CMK (cell line): ENCODE measurements at places on chromosomes 1 and 21.

- no peak for DNase-seq
Observed at GRCh38 chr1:57633056-57633455, 209.2 kb upstream of the DAB1 start.

DNA sequence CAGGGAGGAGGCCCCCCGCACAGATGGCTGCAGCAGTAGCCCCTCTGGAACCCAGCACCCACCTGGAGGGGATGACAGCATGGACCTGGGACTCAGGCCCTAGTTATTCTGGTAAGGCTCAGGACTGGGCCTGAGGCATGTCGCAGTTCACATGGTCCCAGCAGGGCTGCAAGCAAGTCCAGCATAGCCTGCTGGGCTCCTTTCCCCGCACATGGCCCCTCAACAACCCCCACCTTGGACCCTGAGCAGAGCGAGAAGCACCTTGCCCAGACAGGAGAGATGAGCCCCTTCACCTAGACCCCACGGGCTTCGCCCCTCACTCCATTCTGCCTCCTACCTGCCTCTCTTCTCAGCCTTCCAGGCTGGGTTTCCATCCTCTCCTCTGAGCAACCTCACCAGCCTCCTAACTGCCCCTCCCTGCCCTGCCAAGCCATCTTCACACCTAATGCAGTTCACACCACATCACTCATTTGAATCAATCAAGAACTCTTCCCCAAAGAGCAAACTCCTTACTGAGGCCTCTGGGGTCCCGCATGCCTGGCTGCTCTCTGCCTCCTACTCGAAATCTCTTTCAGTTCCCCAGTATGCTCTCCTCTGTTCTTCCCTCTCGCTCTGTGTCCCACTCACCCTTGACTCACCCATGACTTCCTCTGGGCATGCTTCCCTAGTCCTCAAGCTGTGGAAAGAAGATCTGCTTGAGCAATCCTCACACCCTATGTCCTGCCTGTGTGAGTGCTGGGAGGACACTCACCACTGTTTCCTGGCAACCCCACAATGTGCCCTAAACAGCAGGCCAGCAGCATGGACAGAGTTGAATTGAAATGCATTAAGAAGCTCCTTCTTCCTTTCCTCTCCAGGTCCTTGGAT is 9.4 kb upstream of the THEMIS2 start:
- peak; percentile 73 for DNase-seq

DNA sequence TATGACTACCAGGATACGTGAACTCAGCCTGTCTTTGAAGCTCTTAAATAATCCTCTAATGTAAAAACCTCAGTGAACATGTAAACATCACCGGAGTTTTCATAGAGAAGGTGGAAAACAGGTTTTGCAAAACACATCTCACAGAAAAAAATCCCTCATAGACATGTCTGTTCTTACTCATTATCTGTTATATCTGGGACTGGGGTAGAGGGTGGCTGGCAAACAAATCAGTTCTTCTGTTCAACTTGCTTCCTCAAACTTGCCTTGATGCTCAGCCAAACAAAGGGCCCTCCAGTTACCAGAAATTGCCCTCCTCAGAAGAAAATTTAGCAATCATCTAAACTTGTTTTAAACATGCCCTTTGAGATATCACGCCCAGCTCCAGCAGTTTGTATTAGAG is 66.1 kb upstream of the CXADR start:
- no peak for DNase-seq

- peak; percentile 46 for DNase-seq
Observed at GRCh38 chr1:160954158-160955104, at the start of gene ITLN2. Gene ITLN2 (minus strand): TSS chr1:160954809. CDS start chr1:160954741, 68 bp downstream.

DNA sequence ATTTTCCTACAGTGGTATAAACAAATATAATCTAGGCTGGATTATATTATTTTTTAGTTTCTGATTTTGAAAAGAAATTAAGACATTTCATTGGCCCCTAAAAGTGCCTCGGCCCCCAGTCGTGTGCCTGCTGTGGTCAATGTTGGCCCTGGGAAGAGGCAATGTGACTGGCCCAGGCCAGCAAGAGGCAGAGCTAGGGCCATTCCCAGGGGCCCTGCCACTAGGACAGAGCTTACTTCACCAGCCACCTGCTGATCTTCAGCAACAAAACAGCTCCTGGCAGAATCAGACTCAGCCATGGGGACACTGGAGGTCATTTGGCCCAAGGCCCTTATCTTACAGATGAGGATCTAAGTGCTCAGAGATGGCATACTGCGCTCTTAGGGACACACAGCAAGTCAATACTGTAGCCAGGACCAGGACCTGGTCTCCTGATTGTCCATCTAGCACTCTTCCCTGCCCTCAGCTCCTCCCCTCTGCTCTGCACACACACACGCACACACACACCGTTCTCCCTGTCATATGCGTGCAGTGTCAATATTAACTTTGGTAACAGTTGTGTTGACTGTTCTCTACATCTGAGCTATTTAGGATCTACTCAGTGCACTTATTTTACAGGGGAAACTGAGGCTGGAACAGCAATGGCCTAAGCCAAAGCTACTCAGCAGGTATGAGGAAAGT is 16.6 kb upstream of the KLHDC7A start:
- no peak for DNase-seq

DNA sequence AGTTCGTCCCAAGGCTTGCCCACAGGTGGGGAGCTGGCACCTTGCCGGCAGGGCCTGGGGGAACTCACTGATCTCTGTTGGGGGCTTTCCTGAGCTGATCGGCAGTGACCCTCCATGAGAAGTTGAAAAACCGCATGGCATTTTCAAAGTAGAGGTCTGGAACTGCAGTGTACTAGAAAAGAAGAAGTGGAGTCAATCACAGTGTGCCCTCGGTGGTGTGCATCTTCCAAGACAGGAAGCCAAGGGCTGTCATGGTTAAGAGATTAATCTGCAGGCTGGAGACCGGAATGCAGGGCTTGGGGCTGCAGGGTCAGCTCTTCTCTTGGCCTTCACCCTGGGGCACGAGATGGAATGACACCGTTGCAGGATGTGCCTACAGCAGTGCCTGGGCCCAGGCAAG is 56.8 kb downstream of the ECE1 start:
- no peak for DNase-seq

GRCh38 chr1:22628698-22629444 is 7.6 kb upstream of the C1QA start:
- no peak for DNase-seq

DNA sequence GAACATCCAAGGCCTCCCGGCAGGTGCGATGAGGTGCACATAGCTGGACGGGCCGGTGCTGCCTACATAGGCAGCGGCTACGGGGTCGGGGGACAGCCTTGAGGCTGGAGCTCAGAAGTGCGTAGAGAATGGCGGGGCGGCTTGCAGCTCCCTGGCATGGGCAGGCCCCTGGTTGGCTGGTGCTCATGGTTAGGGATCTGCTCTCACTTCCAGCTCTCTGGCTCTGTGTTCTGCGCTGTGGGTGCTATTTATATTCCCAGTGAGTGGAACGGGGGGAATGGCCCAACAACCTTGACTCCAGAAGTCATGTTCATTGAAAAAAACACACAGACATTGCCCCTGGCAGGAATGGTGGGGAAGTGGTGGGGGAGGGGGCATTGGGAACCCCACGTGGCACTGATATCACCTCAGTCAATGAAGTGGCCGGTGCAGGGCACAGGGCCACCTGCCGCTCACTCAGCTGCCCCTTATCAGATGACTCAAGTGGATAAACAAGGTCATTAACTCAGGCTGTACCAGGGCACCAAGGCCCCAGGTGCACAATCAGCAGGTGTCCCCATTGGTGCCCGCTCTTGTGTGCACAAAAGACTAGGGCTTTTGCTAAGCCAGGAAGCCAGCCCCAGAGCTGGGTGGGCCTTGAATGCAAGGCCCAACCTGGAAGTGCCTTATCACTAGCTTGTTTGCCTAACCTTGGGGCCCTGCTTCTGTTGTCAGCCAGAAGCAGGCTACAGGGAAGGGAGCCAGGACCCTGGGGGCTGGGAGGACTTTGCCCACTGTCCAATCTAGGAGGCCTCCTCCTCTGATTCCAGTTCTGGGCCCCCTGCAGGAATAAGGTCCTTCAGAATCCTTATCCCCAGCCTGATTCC is at the start of gene NR0B2:
Gene NR0B2, minus strand, starts transcription at position 222 of the 866 bp plus-strand sequence. Its CDS starts 35 bp downstream, at position 187.
- DNase-seq: peak; percentile 40

- no peak for DNase-seq
Observed at GRCh38 chr1:89378001-89378400, 14.1 kb downstream of the GBP6 start.

DNA sequence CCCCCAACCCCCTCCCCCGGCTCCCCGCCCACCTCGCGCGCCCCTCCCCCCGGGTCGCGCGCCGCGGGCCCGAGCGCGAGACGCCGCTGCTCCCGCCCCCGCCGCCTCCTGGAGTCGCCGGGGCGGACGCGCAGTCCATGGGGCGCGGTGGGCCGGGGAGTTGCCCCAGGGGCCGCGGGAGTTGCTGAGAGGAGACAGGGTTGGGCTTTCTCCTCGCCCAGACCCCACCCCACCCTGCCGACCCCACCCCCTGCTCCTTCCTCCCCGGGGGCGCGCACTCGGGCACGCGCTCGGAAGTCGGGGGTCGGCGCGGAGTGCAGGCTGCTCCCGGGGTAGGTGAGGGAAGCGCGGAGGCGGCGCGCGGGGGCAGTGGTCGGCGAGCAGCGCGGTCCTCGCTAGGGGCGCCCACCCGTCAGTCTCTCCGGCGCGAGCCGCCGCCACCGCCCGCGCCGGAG is at the start of gene LAMC1:
Gene LAMC1, plus strand, starts transcription at position 275 of the 455 bp plus-strand sequence. CDS start 297 bp downstream, outside the sequence.
- peak; percentile 65 for DNase-seq

DNA sequence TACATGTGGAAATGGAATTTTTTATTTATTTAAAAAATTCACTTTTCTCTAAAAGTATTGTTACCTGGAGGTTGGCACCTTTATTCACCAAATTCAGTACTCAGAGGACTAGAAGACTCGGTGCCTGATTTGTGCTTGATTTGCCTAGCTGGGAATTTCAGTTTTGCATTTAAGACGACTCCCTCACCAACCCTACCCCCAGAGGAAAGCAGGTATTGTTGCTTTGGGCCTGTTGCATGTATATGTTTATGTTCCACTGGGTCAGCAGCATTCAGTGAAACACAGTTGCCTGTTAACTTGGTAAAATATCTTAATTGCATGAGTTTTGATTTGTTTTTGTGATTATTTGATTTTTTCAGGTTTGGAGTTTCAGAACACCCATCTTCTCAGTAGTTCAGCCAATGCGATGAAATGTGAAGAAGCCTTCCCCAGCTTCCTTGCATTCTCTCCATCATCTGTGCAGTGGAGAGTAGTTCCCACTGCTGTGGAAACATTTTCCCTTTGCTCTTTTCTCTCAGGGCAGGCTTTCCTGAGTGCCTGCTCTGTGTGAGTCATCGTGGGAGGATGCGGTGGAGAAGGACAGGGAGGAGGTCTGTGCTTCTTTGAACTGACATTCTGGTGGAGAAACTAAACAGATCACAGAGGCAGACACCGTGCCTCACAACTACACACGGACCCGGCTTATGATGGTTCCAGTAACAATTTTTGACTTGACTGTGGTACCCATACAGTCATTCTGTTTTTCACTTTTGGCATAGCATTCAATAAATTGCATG is 6.4 kb downstream of the ADARB1 start:
- DNase-seq: no peak

- no peak for DNase-seq
Observed at GRCh38 chr1:91454136-91454535, 46.5 kb upstream of the CDC7 start.
